Activated T-helper 2 cell treated with anti-CD3 and anti-CD28 coated beads, Interferon-gamma antibody, Interleukin-2, Interleukin-4, amounts not matched to agents 10 μg/mL and 5 μg/mL and 100 μg/mL, durations not matched to agents 14 hours and 24 hours and 36 hours (primary cell): ENCODE measurements at places on chromosomes 7 and 10. TPM values are rescaled to one million over a fixed set of nuclear protein-coding genes. Genes with fewer than 3 reads are reported as not detected.

DNA sequence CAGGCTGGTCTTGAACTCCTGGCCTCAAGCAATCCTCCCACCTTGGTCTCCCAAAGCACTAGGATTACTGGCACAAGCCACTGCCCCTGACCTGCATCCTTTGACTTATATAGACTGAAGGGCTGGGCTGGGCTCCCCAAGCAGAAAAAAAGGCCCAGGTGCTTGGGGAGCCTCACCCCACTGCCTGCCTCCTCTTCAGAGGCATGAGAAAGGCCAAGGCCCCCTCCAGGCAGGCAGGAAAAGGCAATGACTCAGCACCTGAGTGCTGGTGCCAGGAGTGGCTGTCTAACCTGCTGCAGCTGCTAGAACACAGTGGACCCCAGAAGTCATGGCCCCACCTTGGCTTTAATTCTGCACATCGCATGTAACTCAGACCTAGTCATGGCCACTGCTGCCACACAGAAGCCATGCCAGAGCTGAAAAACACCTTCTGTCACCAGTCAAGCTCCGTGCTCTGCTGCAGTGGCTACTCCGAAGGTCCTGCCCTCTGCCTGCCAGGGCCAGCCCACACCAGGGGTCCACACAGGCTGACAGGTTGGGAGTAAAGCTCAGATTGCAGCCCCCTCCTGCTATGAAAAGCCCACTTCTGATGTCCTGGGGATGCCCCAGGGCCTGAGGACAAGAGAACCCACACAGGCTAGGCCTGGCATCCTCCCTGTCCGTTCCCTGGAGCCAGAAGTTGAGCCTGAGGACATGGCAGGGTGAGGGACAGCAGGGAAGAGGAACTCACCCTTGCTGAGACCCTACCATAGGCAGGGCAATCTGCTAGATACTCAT lies 48.5 kb downstream of the GRID1 start:
- no peak for DNase-seq

The TUBAL3 gene
- total RNA-seq: not detected in 2 replicates

DNA sequence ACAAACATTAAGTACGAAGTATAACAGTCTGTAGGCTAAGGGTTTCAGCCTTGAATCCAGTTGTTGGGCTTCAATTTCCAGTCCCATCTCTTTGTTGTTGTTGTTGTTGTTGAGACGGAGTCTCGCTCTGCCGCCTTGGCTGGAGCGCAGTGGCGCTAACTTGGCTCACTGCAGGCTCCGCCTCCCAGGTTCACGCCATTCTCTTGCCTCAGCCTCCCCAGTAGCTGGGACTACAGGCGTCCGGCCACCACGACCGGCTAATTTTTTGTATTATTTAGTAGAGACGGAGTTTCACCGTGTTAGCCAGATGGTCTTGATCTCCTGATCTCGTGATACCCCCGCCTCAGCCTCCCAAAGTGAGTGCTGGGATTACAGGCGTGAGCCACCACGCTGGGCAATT lies 464.9 kb downstream of the ANKRD7 start:
- DNase-seq: no peak

GRCh38 chr7:88111954-88112471 lies 107.8 kb downstream of the SRI start:
- no peak for DNase-seq

- DNase-seq: no peak
These were observed 155.1 kb upstream of the SEMA3D start for GRCh38 chr7:85341973-85342372.

The ASAH2 gene
- total RNA-seq: 1.7 TPM in 2 replicates

DNA sequence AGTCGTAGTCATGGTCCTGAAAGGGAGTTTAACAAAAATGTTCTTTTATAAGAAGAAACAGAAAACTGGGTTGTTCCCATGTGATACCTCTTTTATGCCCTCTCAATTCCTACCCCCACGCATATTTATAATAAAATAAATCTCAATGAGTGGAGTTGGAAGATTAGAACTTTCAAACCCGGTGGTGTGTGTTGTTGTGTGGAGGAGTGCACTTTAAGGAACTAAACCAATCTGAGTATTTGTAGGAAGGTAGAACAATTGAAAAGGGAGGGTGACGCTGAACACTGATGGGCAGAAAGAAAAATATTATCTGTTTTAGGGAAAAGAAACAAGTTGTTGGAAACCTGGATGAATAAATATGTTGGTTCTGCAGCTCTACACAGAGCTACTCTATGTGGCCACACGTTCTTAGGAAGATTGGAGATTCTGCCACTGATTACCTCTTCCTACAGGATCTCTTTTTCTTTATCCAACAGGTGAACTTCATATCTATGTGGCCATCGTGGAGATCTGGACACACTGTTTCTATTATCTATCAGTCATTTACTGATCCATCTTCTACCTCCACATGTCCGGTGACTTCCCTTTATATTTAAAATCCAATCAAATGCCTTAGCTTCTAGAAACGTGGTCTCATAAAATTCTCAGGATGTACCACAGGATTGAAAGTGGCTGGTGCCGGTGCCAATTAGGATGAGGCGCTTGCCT lies 13.1 kb upstream of the GATA3 start:
- DNase-seq: no peak

The CHST15 gene
- total RNA-seq: 0.07 TPM in 1 of 2 replicates, not detected in the other

DNA sequence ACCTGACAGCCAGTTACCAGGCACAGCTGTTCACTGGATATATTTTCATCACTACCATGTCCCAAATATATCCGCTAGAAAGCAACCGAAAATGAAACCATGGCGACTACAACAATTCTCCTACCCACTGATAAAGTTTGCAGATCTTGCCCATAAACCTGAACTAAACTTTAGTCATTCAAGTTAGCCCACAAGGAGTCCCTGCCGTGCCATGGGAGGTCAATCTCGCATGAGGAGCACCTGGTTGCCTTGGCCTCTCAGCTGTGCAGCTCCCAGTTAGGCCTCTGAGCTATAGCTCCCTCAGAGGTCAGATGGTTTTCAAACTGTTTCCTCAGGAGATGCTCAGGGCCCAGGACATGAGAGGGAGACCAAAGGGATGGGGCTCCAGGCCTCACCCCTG lies 211.1 kb upstream of the RNF32 start:
- no peak for DNase-seq

DNA sequence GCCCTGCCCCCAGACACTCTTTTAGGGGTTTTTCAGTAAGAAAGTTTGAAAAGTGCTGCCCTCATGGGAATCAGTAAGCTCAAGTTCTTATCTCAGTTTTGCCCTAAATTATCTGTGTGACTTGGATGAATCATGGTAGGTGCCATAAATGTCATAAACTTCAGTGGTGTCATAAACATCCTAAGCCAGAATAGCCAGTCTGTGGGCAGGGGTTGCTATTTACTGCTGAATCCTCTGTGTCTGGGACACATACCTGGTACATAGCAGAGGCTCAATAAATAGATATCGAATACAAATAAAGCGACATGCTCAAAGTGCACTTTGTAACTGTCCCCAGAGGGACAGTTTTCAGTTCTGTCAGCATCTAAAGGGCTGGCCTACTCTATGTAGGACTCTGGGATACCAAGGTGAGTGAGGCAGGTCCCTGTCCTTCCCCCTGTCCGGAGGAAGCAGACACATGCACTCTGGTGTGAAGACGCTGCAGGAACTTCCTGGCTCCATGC lies 502.1 kb downstream of the RPS24 start:
- no peak for DNase-seq
